NCI-H2081 treated with DMSO at 0.1 percent for 48 hours (cell line): ENCODE measurements at places on chromosomes 5 and 9.

DNA sequence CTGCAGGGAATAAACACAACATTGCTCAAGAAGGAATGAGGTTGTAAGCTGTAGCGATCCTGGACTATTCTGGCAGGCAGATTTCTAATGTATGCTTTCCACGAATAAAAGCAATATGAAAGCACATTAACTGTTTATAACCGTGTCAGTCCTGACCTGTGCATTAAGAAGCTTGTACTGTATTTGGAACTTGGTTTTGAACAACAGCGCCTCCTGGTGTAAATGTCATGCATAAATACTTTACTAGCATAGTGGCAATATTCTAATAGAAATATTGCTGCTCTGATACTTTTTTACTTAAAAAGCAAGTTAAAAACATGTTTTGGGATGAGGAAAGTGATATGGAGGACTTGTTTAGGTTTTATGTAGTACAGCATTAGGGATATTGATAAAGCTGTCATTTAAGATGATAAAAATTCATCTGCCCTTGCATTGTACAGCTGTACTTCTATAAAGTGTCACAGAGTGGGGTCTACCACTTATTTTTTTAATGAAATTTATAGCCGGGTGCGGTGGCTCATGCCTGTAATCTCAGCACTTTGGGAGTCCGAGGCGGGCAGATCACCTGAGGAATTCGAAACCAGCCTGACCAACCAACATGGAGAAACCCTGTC is 70.7 kb upstream of the GNE start:
- DNase-seq: peak; percentile 41

- no peak for DNase-seq
These were observed 36.8 kb downstream of the C9orf50 start for GRCh38 chr9:129584136-129584535.

- DNase-seq: no peak
These were observed 147.5 kb downstream of the LURAP1L start for GRCh38 chr9:12922224-12922866.

DNA sequence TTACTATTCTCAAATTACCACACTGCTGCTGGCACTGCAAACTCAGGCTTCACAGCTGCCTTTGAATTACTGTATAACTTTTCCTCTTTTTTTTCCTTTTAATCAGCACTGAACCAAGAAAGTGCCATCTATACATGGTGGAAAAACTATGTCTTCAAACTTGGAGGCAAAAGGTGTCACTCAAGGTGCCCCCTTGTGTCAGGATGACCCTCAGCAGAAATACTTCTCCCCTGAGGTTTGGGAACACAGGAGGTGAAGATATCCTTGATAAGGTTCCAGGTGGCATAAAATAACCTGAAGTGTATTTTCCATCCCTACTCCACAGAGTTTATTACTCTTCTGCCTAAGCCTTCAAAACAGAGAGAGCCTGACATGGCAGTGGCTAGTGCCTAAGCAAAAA is 14.5 kb downstream of the FRMD3 start:
- no peak for DNase-seq

DNA sequence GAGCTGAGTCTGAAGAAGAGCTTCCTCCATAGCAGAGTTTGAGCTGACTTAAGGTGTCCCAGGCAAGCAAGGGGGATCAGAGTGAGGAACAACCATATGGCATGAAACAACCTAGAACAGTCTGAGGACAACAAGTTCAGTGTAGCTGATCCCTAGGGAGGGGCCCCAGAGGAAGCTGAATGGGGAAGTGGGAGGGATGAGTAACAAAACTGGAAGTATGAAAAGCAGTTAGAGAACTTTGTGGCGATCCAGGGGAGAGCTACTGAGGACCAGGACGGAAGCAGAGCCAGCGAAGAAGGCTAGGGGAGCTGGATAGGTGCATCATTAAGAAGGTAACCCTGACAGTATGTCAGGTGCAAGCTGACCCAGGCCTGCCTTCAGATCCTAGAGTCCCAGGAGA is 580.8 kb downstream of the BNC2 start:
- no peak for DNase-seq

DNA sequence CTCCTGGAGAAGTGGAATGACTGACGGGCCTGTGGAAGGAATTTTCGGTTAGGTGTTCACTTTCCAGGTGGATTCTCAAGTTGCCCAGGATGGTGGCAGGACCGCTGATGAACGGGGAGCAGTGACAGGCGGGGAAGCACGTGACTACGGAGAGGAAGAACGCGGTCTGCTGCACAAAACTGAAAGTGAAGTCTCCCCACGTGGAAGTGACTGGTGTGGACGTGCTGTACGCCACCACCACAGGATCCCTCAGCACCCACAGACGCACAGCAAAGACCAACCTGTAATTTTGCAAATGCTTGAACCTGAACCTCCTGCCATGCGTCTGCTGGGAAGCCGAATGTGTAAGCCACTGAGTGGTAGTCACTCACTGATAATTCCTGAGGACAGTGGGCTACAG is 51.4 kb downstream of the RNF130 start:
- no peak for DNase-seq

DNA sequence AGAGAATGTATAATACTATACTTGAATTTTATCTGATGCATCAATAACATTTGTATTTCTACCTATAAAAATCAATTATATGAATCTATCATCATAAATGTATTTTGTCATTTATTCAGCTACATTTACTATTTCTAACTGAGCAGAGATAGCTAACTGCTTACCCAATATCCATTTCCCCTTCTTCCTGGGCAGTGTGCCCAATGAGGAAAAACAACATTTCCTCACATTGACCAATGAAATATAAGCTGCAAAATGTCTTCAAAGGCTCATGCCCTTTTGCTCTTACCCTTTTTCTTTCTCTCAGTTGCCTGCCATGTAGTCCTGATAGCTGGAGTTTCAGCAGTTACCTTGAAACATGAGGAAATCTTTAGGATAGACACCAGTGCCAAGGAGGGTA is 385.8 kb upstream of the PCSK5 start:
- no peak for DNase-seq

GRCh38 chr5:102792705-102793104 is 37.6 kb downstream of the PAM start:
- no peak for DNase-seq

GRCh38 chr5:176844706-176845391 is 34.5 kb downstream of the UNC5A start:
- DNase-seq: no peak

- no peak for DNase-seq
These were observed 95.8 kb upstream of the ABCA1 start for GRCh38 chr9:105023788-105024187.

DNA sequence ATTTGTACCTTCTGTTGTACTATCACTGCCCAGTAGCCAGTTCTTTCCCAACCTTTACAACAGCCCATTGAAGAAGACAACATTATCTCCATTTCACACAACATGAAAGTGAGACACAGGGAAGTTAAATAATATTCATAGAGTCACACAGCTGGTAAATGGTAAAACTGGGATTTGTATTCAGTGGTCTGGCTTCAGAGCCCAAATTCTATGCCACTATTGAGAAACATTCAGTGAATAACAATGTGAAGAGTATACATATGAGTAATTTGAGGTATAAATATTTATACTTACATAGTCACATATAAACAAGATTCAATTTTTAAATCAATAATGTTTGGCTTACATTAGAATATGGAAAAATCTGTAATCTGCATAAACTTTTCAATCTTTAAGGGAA is 13.8 kb downstream of the SMIM15 start:
- DNase-seq: no peak

GRCh38 chr5:33539212-33539611 is 98.4 kb downstream of the TARS1 start:
- no peak for DNase-seq

GRCh38 chr9:37028420-37029031 is 5.5 kb downstream of the PAX5 start:
- DNase-seq: no peak

GRCh38 chr9:77507212-77507961 is 140.7 kb downstream of the GNA14 start:
- no peak for DNase-seq

GRCh38 chr9:94096819-94097577 is 12.7 kb downstream of the PTPDC1 start:
- DNase-seq: no peak

DNA sequence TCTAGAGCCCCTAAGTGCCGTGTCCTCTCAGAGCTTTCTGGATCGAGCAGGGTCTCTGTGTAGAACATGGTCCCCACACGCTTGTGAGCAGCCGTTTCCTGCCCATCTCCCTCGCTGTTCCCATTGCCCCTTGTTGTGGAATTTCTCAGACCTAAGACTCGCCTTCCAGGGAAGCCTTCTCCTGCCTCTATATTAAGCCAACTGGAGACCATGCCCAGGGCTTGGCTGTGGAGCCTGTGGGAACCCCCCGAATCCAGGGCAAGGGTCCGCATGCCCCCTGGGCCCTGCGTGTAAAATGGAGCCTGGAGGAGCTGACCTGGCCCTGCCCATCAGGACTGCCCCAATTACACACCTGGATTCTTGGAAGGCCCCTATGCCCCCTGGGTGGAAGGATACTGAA is 14.5 kb upstream of the SPATA31E1 start:
- DNase-seq: no peak

GRCh38 chr5:59300930-59301329 is 592.6 kb downstream of the PDE4D start:
- no peak for DNase-seq

DNA sequence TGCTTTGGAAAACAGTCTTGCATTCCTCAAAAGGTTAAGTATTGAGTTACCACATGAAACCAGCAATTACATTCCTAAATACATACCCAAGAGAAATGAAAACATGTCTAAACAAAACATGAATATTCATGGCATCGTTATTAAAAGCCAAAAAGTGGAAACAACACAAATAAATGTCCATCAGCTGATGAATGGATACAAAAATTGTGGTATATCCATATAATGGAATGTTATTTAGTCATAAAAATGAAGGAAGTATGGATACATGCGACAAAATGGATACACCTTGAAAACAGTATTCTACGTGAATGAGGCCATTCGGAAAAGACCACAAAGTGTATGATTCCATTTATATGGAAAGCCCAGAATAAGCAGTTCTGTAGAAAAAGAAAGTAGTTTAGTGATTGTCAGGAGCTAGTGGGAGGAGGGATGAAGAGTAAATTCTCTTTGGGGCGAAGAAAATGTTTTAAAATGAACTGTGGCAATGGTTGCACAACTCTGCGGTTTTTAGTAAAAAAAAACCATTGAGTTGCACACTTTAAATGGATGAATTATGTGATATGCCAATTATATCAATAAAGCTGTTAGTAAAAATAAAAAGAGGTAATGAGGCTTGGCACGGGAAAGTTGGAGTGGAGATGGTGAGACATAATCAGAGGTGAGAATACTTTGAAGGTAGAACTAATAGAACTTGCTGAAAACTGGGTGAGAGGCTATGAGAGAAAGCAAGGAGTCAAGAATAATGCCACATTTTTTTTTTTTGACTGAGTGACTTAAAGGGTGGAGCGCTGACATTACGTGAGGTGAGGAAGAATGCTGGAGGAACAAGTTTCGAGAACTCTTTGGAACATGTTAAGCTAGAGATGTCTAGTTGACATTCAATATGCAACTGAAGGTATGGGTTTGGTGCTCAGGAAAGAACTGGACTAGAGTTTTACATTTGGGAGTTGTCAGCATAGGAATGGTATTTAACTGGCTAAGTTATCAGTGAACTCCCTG is 194.9 kb upstream of the ZNF608 start:
- DNase-seq: no peak

DNA sequence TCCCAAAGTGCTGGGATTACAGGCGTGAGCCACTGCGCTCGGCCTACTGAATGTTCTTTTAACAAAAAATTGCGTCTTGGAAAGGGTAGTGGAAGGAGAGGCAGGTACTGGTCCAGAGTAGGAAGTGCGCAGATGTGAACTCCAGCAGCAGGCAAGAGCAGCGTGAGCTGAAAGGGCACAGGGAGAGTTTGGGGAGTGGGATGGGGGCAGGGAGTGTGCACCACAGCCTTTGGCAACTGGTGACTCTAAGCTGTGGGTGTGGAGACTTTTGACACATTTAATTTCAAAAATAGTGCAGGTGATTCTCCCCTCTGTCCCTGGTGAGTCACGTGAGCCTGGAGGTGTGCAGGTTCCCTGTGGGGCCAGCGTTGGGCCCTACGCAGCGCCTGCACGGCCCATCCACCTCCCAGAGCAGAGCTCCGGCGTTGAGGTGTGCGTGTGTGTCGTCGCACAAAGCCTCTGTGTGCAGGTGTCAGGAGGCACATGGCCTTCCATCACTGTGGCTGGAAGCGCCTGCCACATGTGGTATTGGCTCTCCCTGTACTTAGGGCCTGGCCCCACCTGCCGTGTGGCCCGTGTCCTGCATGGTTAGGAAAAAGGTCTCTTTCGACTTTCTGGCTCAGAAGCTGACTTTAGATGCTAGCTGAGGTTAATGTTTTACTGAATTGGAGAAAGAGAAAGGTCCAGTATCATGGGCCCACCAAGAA is 11.5 kb downstream of the SQSTM1 start:
- no peak for DNase-seq

DNA sequence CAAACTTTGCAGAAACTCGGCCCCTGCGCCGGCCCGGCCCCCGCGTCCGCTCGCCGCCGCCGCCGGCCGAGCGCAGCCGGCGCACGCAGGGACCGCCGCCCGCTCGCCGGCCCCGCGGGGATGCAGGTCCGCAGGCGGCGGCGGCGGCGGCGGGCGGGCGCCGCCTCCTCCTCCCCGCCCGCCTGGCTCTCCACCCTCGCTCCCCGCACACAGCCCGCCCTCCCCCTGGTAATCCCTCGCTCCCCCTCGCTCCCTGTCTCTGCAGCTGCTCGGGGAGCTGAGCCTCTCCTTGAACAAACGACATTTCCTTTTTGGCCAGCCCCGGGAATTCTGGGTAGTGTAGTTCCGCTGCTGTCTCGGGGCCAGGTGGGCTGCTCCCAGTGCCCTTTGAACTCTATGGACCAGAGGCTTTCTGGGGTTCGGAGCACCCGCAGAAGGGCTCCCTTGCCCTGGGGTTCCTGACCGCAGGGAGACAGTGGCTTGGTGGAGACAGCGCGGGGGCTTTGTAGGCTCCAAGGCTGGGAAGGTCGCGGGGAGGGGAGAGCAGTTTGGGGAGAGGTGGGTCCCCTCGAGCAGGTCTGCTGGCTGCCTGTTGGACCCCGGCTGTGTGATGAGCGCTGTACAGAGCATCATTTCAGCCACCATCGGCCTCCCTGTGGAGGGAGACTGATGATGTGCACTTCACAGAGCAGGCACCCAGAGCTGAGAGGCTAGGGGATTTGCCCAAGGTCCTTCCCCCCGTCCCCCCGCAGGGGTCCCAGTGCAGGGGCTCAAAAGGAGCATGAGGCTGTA is 1.8 kb upstream of the FAM78A start:
- peak; percentile 13 for DNase-seq

GRCh38 chr9:127121628-127122175 is 733 bp downstream of the ANGPTL2 start:
- DNase-seq: no peak

- no peak for DNase-seq
These were observed 67.3 kb upstream of the ADRB2 start for GRCh38 chr5:148759101-148759500.

GRCh38 chr9:70639853-70640814 is 225.7 kb upstream of the KLF9 start:
- no peak for DNase-seq

DNA sequence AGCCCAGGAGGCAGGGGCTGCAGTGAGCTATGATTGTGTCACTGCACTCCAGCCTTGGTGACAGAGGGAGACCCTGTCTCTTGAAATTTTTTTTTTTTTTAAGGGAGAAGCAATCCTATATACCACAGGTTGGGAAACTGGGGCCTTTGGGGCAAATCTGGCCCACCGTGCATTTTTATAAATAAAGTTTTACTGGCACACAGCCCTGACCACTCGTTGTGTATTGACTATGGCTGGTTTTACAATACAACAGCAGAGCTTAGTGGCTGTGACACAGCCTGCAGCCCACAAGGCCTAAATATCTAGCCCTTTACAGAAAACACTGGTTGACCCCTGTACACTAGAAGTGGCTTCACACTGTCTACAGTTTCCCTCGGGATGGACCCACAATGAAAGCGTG is 58.0 kb downstream of the SECISBP2 start:
- no peak for DNase-seq

- no peak for DNase-seq
These were observed 2252.4 kb downstream of the MAT2B start for GRCh38 chr5:165757791-165758190.
